Uterine smooth muscle cell (primary cell): ENCODE measurements at places on chromosomes 1 and 21. TPM values are rescaled to one million over a fixed set of nuclear protein-coding genes. Genes with fewer than 3 reads are reported as not detected.

The SIK1 gene
- total RNA-seq = 0.66 and 1.1 TPM in 2 replicates

The RNU1-4 gene
- total RNA-seq = under 0.01 and 2,224 TPM in 2 replicates

The ACTA1 gene
- total RNA-seq = not detected in 2 replicates

The PLPP3 gene
- total RNA-seq = 10.2 and 14.2 TPM in 2 replicates

The RNU1-3 gene
- under 0.01 and 2,224 TPM in 2 replicates for total RNA-seq

The C1orf115 gene
- 2.5 and 4.2 TPM in 2 replicates for total RNA-seq

The PCP4L1 gene
- not detected in 2 replicates for total RNA-seq

The LMOD1 gene
- total RNA-seq = 8.0 and 19.4 TPM in 2 replicates

The COL16A1 gene
- 50.2 and 202 TPM in 2 replicates for total RNA-seq

The HAO2 gene
- total RNA-seq = not detected in 2 replicates

The SLC22A15 gene
- total RNA-seq = 8.2 and 20.7 TPM in 2 replicates

The ILDR2 gene
- 0.11 TPM in 1 of 2 replicates, not detected in the other for total RNA-seq

The ATAD3C gene
- 0.50 TPM in 1 of 2 replicates, not detected in the other for total RNA-seq

The PLA2G4A gene
- total RNA-seq = 15.5 and 26.8 TPM in 2 replicates

The SPATA46 gene
- total RNA-seq = 0.12 TPM in 1 of 2 replicates, not detected in the other

The KRTAP27-1 gene
- total RNA-seq = not detected in 2 replicates

The PTPRC gene
- total RNA-seq = under 0.01 TPM in 1 of 2 replicates, not detected in the other

The OPTC gene
- not detected in 2 replicates for total RNA-seq

The LINGO4 gene
- total RNA-seq = under 0.01 TPM in 1 of 2 replicates, not detected in the other

The ELAVL4 gene
- total RNA-seq = not detected in 2 replicates

The TNNT2 gene
- total RNA-seq = 0.11 TPM in 1 of 2 replicates, not detected in the other

The GIPC2 gene
- 0.11 and 0.12 TPM in 2 replicates for total RNA-seq

The BLZF1 gene
- total RNA-seq = 40.5 and 44.6 TPM in 2 replicates

The SLC5A9 gene
- total RNA-seq = not detected in 2 replicates

The DDR2 gene
- total RNA-seq = 230 and 316 TPM in 2 replicates

The SPATA21 gene
- total RNA-seq = not detected in 2 replicates
